ENCODE measurements at places on chromosomes 4 and X.

GRCh38 chr4:51853027-51853682, 10.2 kb downstream of the DCUN1D4 start:
- DNase-seq: no peak

DNA sequence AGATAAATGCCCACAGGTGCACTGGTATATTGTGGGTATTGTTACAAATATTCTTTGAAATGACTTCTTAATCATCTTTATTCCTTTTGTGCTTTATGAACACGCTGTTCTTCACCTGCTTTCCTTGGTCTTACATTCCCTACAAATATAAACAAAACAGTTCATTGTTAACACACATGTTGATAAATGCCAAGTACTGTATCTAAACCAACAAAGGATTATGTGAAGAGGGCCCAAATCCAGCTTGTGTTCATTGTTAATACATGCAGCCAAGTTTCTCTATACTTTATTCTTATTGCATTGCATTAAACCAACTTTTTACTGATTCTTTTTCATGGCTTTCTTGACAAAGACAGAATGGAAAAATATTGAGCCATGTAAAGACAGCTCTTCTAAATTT, 42.8 kb downstream of the AREG start:
- DNase-seq: no peak

GRCh38 chrX:96407072-96407471, 277.6 kb upstream of the DIAPH2 start:
- no peak for DNase-seq

DNA sequence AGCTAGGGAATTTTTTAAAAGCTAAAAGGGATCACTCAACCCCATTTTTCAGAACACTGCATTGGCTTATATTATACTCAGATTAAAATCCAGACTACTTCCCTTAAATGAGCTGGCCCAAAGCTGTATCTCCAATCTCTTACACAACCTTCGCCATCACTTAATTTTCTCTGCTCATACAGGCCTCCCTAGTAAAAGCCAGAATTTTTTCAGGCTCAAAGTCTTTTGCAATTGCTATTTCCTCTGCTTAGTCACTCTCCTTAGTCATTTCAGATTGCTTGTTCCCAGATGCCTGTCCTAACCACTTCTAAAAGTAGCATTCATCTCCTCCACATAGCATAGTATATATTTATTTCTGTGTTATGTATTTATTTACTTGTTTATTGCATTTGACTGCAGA, 1587.9 kb upstream of the ADGRL3 start:
- DNase-seq: no peak

- DNase-seq: no peak
These were observed 23.8 kb upstream of the CXorf38 start for GRCh38 chrX:40671126-40671525.

DNA sequence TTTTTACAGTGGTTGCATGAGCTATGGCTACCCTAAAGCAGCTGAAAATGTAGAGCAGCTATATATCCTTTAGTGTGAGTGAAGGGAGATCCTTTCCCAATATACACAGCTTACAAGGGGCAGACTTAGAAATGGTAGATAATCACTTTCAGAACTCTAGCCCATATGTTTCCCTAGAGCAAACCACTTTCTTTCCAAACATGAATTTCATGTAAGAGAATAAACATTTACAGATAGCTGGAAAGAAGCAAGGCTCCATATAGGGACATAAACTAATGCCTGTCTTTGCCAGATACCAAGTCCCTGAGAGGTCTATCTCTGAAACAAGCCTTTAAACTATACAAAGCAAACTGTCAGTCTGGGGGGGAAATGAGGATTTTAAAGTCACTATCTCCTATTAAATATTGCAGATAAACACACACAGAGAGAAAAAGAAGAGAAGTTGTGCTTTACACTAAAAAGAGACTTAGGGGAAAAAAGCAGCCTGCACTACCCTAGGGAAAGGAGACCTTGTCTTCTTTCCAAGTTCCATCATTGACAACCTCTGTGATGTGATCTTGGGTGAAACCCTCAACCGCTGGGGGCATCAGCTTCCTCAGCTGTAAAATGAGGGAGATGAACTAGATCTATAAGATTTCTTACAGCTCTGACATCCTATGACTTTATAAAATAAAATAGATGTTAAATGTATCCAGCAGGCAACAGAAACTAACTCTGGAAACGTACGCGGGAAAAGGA, 73.6 kb downstream of the TMEM156 start:
- DNase-seq: no peak

Measured in stimulated activated CD8-positive, alpha-beta memory T cell treated with anti-CD3 and anti-CD28 coated beads, Interleukin-15, amount 100 ng/mL, for 4 hours (primary cell).